Neural crest cell (in vitro differentiated cells): ENCODE measurements at places on chromosomes 16 and 17. TPM values are rescaled to one million over a fixed set of nuclear protein-coding genes. Genes with fewer than 3 reads are reported as not detected.

- H3K4me1 ChIP-seq, result no peaks in the 10 kb centered on the region
- no peaks in the 10 kb centered on the region for H3K27me3 ChIP-seq
- no peak overlapping the region for H3K4me3 ChIP-seq
- H3K36me3 ChIP-seq, result no peaks in the 10 kb centered on the region
- DNase-seq, result no peak
Observed at GRCh38 chr16:13634959-13635358, 285.0 kb upstream of the ERCC4 start.

- peak overlapping the region; percentile 12 for H3K4me3 ChIP-seq
- H3K27ac ChIP-seq, result no peak overlapping the region
- H3K36me3 ChIP-seq, result peaks cover 32% of the 10 kb centered on the region
- peaks cover 13% of the 10 kb centered on the region for H3K27me3 ChIP-seq
Observed at GRCh38 chr17:21001111-21001812, 41.5 kb downstream of the USP22 start.

DNA sequence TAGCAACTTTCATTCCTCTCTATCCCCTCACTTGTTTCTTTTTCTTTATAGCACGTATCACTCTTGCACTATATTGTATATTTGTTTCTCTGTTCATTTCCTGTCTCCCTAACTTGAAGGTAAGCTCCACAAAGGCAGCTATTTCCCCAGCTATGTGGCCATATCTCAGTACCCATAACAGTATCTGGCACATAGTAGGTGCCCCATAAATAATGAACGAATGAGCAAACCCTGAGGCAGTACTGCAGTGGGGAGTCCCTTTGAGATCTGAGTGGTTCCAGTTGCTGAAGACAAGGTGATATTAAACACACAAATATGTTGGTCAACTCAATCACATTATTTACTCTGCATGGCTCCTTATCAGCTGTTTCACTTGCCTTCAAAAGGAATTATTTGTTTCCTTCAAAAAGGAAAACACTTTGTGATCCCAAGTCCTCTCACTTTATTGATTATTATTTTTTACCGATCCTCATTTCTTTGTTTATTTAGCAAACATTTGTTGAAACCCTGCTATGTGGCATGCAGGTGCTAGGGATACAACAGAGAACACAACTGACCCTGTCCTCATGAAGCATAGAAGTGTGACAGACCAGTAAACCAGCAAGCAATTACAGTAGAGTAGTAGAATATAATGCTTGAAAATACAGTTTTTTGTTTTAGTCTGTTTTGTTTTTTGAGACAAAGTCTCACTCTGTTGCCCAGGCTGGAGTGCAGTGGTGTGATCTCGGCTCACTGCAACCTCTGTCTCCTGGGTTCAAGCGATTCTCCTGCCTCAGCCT is 5.7 kb upstream of the ADAP2 start:
- no peak overlapping the region for H3K4me3 ChIP-seq
- H3K27me3 ChIP-seq, result peaks cover 40% of the 10 kb centered on the region
- no peaks in the 10 kb centered on the region for H3K36me3 ChIP-seq
- H3K4me1 ChIP-seq, result peaks cover 10% of the 10 kb centered on the region

GRCh38 chr17:35404360-35404759 is 27.9 kb downstream of the SLFN12 start:
- H3K36me3 ChIP-seq, result peaks cover 21% of the 10 kb centered on the region
- no peak overlapping the region for H3K27ac ChIP-seq
- no peak overlapping the region for H3K4me3 ChIP-seq
- DNase-seq, result no peak

DNA sequence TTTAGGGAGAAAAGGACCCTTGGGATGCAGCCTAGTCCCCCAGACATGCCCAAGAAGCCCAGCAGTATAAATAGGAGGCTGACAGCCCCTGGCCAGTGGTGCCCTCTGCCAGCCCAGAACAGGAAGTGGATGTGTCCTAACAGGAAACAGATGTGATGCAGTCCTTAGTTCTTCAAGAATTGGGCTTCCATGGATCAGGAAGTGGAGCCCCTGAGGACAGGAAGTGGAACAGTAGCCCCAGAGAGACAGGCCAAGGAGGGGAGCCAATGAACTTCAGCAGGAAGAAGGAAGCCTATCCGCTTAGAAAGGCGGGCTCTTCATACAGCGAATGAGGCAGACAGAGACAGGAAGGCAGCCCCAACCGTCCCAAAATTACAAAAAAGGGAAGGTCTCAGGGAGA is 7.2 kb downstream of the CTF1 start:
- H3K27me3 ChIP-seq, result no peaks in the 10 kb centered on the region
- DNase-seq, result no peak
- no peak overlapping the region for H3K4me3 ChIP-seq
- no peaks in the 10 kb centered on the region for H3K36me3 ChIP-seq

GRCh38 chr17:5788266-5788900 is 204.1 kb upstream of the NLRP1 start:
- no peak overlapping the region for H3K4me3 ChIP-seq
- H3K4me1 ChIP-seq, result peaks cover 27% of the 10 kb centered on the region
- H3K27ac ChIP-seq, result no peak overlapping the region
- no peaks in the 10 kb centered on the region for H3K27me3 ChIP-seq
- H3K36me3 ChIP-seq, result peaks cover 5% of the 10 kb centered on the region

DNA sequence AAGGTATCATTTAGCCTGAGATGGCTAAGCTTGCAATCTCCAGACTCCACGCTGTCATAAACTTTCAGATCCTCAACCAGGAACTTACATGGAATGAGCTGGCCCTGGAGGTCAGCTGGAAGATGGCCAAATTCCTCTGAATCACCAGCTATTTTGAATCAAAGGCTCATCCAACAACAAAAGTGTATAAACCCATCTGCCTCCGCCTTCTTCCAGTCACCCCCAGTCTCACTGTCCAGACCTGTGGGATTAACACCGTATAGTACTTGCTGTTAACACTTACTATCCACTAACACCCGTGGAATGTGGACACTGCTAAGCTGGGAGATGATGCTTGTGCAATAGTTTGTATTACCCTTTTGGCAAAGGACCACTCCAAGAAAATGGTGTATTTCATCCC is 1.9 kb upstream of the LCMT1 start:
- H3K27me3 ChIP-seq, result peaks cover 4% of the 10 kb centered on the region
- no peak overlapping the region for H3K27ac ChIP-seq
- no peaks in the 10 kb centered on the region for H3K36me3 ChIP-seq

DNA sequence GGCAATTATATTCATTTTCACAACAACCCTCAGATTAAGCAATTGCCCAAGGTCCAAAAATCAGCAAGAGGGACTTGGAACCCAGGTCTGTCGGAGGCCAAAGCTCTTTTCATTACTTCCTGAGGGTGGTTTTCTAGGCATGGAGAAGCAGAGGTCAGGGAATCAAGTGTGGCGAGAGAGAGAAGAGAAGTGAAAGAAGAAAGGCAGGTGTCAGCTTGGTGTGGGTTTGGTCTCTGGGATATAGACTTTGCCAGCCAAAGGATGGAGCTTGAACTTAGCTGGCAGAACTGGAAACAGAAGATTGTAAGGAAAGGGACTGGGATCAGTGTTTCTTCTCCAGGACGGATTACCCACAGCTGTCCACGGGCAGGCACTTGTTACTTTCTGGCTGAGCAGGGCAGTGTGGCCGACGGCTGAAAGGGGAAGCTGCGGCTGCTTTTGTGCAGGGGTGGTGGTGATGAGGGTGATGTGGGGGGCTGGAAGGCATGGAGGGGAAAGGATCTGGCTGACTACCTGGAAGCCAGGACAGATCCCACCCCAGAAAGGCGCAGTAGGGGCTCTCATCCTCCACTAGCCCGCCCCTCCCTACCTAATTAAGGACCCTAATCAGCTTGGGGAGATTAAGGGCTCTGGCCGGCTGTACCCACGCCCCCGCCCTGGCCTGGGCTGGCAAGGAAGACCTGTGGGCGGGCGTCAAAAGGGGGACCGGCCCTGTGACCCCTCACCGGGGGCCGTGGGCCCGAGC is at the start of gene GUCY2D:
TSS of gene GUCY2D (plus strand) at position 640 of the 745 bp plus-strand sequence. CDS start 433 bp downstream, outside the sequence.
- H3K4me1 ChIP-seq, result no peaks in the 10 kb centered on the region
- peaks cover 44% of the 10 kb centered on the region for H3K27me3 ChIP-seq
- peak within 1 kb of the TSS; percentile 86 for H3K27ac ChIP-seq
- H3K4me3 ChIP-seq, result no peak within 1 kb of the TSS

DNA sequence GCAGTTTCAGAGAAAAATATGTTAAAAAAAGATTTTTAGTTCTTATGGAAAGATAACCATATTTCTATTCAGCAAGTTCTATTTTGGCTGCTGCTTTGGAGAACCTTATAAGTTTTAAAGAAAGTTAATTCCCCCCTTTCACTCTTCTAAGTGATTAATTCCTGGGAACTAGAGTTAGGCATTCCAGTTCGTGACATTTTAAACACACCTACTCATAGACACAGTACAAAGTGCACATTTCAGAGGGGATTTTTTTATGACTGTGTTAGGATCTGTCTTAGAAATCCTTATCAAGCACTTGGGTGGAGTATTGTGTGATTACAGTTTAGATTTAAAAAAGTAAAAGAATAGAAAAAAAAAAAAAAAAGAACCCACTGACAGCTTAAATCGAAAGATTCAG is 3.5 kb upstream of the CDH11 start:
- peaks cover 17% of the 10 kb centered on the region for H3K4me1 ChIP-seq
- peaks cover 59% of the 10 kb centered on the region for H3K27me3 ChIP-seq
- no peaks in the 10 kb centered on the region for H3K36me3 ChIP-seq
- no peak overlapping the region for H3K4me3 ChIP-seq
- no peak for DNase-seq

DNA sequence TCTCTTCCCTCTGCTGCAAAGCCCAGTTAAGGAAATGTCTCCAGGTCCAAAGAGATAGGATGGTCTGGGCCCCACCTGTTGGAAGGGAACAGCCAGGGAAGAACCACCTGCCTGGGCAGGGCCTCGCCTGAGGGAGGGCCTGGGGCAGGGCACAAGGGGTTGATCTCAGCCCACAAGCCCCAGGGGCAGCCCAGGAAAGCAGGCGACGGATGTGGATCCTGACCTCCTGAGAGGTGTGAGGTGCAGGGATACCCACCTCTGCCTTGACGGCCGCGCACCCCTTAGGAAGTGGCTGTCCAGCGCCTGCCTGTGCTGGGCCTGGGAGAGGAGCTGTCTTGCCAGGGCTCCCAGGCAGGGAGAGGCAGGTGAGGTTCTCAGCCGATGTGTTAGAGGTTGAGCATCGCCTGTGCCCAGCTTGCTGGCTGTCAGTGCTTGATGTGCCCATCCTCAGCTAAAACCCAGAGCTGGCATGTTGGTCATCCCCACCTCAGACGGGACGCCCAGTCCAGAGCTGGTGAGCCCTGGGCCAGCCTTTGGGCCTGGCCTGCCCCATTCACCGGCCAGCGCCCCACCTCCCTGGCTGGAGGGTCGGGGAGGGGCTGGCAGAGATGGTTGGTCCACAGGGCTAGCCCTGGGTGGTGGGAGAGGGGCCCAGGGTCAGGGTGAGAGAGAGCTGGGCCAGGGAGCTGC is 434 bp downstream of the CEMP1 start:
- H3K4me3 ChIP-seq, result peak overlapping the region; percentile 92
- DNase-seq, result no peak
- H3K36me3 ChIP-seq, result no peaks in the 10 kb centered on the region
- peaks cover 17% of the 10 kb centered on the region for H3K27me3 ChIP-seq

DNA sequence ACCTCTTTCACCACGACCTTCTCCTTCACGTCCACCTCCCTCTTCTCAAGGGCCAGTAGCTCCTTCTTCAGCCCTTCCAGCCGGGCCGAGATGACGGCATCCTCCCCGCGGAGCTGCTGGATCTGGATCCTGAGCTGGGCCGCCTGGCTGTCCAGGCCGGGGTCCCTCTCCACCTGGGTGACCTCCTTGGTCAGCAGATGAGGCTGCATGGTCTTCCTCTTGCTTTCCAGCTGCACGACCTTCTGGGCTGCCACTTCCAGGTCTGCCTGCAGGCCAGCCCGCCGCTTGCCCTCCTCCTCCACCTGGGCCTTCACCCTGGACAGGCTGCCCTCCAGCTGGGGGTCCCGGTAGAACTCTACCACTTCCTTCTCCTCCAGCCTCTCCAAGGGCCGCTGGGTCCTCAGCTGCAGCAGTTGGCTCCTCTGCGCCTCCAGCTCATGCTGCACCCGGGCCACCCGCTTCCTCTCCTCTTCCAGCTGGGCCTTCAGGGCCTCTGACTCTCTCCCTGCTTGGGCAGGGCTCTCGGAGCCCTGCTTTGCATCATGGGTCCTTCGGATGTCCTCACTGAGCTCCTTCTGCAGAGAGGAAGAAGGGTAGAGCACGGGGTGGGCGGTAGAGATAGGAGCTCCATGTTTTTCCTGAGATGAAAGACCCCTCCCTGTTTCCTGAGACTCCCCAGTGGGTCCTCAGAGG is 9.5 kb downstream of the CDK3 start:
- H3K36me3 ChIP-seq, result no peaks in the 10 kb centered on the region
- no peaks in the 10 kb centered on the region for H3K27me3 ChIP-seq
- H3K4me1 ChIP-seq, result peaks cover 3% of the 10 kb centered on the region
- H3K27ac ChIP-seq, result no peak overlapping the region
- no peak overlapping the region for H3K4me3 ChIP-seq
- no peak for DNase-seq

DNA sequence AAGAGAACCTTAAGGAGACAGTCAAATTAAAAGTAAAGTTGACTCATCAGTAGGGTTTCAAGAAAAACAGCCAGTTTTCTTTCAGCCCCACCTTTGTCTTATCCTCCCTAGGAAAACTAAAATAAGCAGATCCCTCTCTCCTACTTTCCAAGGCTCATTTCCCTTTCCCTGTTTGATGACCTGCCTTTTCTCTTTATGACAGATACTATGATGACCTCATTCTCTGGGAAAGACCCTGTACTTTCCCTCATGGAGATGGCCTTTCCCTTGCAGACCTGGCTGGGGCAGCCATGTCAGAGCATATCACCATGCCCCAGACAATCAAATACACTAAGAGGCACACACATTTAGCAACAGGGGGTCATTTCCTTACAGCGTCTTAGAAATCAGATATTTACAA is 53.6 kb downstream of the GPR139 start:
- H3K27ac ChIP-seq, result no peak overlapping the region
- H3K27me3 ChIP-seq, result peaks cover 70% of the 10 kb centered on the region
- H3K4me3 ChIP-seq, result no peak overlapping the region
- no peaks in the 10 kb centered on the region for H3K4me1 ChIP-seq
- DNase-seq, result no peak

- no peak overlapping the region for H3K4me3 ChIP-seq
- no peak overlapping the region for H3K27ac ChIP-seq
- H3K36me3 ChIP-seq, result peaks cover 8% of the 10 kb centered on the region
- peaks cover 7% of the 10 kb centered on the region for H3K4me1 ChIP-seq
- H3K27me3 ChIP-seq, result no peaks in the 10 kb centered on the region
Observed at GRCh38 chr17:44848961-44849489, 1.3 kb downstream of the HIGD1B start.

Gene ABCC3
- total RNA-seq, result not detected in 2 replicates

Gene SPATA22
- total RNA-seq, result not detected in 2 replicates

Gene TBC1D3E
- total RNA-seq, result not detected in 2 replicates

Gene PIPOX
- total RNA-seq, result 3.3 and 4.1 TPM in 2 replicates
